Stimulated activated effector memory CD8-positive, alpha-beta T cell treated with anti-CD3 and anti-CD28 coated beads, Interleukin-12 subunit alpha, Interleukin-12 subunit beta, amount 100 ng/mL, for 72 hours (primary cell): ENCODE measurements at places on chromosomes 3 and 15.

- no peak for DNase-seq
These were observed 42.9 kb downstream of the PAK2 start for GRCh38 chr3:196782511-196782910.

DNA sequence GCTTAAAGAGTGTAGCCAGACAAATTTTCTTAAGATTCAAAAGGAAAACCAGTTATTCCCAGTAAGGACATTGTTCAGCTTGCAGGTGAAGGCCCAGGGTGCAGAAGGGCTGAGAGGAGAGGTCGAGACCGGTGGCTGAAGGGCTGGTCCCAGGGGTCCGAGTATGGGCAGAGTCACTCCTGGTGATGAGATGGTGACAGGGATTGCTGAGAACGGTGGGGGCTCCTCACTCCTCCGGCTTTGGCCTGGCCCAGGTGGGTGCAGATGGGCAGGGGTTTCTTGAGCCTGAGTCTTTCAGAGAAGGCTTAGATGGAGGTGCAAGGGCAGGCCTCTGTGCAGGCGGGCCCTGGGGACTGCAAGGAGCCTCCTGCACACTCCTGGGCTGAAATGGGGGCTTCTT lies 56.2 kb downstream of the ZNF445 start:
- no peak for DNase-seq

GRCh38 chr3:96354106-96354505 lies 460.3 kb upstream of the EPHA6 start:
- no peak for DNase-seq

DNA sequence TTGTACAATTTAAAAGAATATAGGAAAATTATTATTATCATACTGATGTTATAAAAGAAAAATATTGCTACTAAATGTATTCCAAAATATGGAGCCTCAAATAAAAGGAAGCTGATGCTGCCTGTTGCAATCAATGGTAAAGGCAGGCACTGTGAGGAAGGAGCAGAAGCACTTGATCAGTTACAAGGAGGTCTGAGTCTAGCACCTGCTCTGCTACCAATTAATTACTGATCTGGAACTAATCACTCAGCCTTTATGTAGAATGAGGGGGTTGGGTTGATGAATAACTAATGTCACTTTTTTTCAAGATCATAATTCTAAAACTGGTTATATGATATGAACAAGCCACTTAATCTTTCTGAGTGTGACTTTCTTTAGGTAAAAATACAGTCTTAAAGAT lies 5.5 kb downstream of the ADGRG7 start:
- DNase-seq: no peak

GRCh38 chr15:27844018-27844666 lies 255.0 kb downstream of the OCA2 start:
- DNase-seq: no peak

- no peak for DNase-seq
These were observed 85.1 kb upstream of the FLNB start for GRCh38 chr3:57923101-57923500.

- DNase-seq: no peak
These were observed 105.6 kb upstream of the BFSP2 start for GRCh38 chr3:133294253-133294652.

- DNase-seq: no peak
These were observed 7.9 kb downstream of the RAP2B start for GRCh38 chr3:153169793-153170383.

- DNase-seq: no peak
These were observed 71.3 kb upstream of the WNT7A start for GRCh38 chr3:13951184-13951583.
